ENCODE measurements at places on chromosomes 1 and 21.

DNA sequence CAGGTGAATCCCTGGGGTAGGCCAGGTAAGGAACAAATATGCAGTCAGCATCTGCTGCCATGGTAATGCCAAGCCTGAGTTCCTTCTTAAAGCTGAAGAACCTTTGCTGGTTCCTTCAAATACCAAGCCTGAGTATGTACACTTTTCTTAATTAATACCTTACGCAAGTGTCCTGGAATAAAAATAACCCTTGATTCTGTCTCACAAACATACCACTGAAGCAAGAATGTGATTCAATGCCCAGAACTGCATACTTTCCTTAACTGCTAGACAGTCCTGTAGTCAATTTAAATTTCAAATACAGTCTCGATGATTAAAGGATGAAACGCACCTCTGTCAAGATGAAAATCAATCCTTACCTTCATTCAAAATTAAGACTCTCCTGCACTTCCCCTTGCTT is 634.0 kb upstream of the CHRM3 start:
- DNase-seq: no peak

- no peak for DNase-seq
Observed at GRCh38 chr1:217322834-217323233, 308.1 kb downstream of the GPATCH2 start.

DNA sequence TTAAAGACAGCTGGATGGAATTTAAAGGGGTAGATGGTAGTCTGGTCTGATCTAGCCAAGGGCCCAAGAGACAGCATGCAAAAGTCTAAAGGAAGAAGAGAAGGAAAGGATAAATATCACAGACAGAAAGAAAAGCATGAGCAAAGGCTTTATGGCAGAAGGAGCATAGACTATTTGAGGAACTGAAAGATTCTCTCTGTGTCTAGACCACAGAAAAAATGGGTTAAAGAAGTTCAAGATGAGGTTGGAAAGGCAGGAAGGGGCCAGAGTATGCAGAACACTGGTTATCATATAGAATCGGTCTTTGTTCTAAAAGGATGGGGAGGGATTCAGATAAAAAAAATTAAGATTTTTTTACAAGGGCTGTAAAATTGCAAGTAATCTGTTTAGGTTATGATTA is 136.8 kb upstream of the SGIP1 start:
- no peak for DNase-seq

- no peak for DNase-seq
Observed at GRCh38 chr1:99365545-99365944, 101.3 kb downstream of the PLPPR4 start.

DNA sequence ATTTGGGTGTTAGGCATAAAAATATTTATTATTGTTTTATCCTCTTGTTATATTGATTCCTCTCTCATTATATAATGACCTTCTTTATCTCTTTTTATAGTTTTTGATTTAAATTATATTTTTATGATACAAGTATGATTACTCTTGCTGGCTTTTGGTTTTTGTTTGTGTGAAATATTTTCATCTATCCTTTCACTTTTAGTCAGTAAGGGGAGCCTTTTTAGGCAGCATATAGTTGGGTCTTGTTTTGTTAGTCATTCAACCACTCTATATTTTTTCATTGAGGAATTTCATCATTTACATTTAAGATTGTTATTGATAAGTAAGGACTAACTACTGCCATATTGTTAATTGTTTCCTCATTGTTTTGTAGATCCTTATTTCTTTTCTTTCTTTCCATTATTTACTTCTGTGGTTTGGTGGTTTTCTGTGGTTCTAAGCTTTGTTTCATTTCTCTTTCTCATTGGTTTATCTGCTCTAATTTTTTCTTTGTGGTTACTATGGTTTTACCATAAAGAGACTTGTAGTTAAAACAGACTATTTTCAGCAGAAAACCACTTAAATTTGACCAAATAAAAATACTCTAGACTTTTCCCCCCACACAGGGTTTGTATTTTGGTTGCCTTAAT is 593.1 kb downstream of the NUF2 start:
- DNase-seq: no peak

DNA sequence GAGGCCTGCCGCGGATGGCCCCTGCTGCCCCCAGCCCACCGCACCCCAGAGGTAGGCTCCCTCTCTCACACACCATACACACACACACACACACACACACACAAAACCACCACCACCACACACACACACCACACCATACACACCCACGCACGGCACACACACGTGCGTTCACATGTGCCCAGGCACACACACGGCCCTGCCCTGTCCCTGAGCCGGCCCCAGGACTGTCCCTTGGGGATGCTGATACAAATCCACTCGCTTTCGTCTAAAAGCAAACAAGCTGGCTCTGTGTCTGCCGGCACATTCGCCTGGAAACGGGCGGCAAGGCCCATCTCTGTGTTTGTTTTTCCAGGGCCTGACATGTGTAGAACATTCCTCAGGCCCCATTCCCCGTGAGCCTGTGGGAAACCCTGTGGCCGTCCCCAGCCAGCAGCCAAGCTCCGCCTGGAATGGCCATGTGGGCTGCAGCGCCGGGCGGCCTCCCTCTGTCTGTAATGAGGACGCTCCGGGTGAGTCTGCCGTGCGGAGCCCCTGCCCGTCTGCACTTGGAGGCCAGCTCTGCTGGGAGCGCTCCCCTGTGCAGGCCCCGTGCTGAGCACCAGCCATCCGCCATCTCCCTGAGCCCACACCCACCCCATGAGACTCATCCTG is 67.4 kb downstream of the DMRTB1 start:
- no peak for DNase-seq

DNA sequence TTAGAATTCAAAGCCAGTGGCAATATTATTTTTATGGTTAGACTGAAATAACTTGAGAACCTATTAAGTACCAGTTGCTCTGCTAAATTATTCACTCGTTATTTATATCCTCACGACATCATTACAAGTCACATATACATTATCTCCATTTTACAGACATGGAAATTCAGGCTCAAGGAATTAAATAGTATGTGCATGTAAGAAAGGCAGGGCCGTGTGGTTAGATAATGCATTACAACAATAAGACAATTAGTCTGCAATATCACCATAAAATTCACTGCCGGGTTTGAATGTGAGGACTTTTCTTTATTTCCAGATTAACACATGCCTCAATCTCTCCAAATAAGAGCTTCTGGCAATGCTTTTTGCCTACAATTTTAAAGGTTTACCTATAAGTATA is 523.4 kb downstream of the PTBP2 start:
- DNase-seq: no peak

- no peak for DNase-seq
Observed at GRCh38 chr1:10751160-10751559, 45.3 kb downstream of the CASZ1 start.

DNA sequence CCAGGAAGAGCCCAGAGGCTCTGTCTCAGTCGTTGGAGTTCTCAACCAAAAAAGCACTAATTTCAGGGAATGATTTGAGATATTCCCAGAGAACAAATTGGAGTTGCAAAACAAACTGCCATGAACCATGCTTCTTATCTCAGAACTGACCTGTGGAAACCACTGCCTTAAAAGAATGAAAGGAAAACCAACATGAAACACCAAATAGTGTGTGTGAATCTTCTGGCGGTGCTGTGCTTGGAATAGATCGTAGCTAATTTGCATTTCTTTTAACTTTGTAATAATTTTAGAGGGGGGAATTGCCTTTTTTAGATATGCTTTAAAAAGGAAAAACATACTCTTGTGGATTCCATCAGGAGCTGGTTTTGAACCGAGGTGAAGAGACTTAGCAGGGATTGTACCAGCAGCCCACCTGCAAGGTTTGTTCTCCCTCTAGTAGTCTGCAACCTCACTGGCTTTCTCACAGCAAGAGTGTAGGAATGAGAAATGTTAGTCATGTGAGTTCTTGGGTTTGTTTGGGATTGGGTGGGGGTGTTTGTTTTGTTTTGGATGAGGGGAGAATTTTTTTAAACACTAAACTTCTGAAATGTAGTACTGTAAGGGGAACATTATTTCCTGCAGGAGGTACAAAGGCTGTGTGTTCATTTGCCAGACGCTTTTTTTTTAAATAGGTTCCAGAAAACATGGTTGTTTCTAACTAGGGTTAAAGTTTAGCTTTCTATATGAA is 45.7 kb upstream of the ANGPTL1 start:
- DNase-seq: no peak

- DNase-seq: no peak
Observed at GRCh38 chr1:185393815-185394214, 76.8 kb upstream of the IVNS1ABP start.

- DNase-seq: no peak
Observed at GRCh38 chr1:247919952-247920351, at the start of gene OR2T8. Gene OR2T8 (plus strand): TSS chr1:247920252. CDS start chr1:247921018, 766 bp downstream.

- no peak for DNase-seq
Observed at GRCh38 chr1:115217150-115218033, 120.7 kb downstream of the NGF start.

- no peak for DNase-seq
Observed at GRCh38 chr1:106978477-106979322, 77.8 kb upstream of the PRMT6 start.

GRCh38 chr1:29655145-29655544 is 418.8 kb downstream of the PTPRU start:
- DNase-seq: no peak

- DNase-seq: no peak
Observed at GRCh38 chr21:31682620-31683019, 23.1 kb downstream of the SOD1 start.

DNA sequence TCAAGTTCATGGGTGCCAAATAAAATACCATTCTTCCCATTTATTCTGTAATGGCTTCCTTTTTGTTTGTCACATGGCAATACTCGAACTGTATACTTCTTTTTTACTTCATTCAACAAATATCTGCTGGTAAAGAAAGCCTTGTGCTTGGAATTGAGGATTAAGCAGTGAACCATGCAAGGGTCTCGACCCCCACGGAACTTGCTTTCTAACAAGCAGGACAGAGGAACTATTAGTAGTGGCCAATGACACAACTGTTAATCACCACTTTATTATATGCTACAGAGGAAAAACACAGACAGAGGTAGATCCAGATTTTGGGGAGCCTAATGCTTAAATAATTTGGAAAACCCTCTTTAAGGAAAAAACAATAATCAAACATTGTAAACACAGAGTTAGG is 542.2 kb downstream of the DPYD start:
- DNase-seq: no peak

DNA sequence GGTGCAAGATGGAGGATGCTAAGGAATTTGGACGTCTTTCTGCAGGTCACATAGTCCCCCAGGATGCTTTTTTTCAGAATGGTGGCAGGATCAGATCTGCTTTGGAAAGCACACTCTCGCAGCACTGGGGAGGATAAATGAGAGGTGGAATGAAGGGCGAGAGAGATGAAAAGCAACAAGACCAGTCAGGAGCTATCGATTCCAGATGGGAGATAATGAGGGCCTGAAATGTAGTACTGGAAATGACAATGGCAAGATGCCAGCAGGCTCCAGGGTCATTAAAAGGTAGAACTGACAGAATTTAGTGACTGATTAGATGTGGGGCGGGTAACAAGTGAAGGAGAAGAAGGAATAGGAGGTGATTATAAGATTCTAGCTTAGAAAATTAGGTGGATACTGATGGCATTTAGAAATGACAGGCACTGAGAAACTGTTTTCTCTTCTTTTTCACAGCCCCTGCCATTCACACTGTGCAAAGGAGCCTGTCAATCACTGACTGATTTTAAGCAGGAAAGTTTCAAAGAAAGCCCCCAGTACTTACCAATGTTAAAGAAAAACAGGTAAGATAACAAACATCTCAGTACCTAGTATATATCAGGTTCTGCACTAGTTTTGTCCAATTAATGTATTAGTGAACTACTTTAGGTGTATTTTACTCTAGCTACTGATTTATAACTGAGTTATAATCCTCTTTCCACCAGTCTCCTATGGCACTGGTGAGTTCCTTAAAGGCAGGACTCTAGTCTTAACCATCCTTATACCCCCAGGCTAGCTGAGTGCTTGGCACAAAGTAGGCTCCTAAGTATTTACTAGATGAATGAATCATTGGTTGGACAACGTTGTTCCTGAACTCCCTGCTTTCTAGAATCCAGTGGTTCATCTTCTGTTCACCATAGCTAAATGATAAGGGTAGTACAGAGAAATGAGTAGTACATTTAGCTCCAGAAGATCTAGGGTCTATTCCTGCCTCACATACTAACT is 9.2 kb downstream of the PIGM start:
- DNase-seq: no peak

DNA sequence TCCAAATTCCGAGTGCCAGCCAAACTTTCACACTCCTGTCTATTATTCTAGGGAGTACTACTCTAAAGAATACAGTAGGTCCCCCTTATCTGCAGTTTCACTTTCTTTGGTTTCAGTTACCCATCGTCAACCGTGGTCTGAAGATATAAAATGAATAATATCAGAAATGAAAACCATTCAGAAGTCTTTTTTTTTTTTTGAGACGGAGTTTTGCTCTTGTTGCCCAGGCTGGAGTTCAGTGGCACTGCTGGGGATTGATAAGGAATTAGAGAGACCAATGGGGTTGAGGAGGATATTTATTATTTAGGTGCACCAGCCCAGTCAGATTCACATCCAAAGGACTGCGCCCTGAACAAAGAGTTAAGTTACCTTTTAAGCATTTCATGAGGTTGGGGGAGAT is 52.9 kb upstream of the SRSF10 start:
- DNase-seq: no peak

DNA sequence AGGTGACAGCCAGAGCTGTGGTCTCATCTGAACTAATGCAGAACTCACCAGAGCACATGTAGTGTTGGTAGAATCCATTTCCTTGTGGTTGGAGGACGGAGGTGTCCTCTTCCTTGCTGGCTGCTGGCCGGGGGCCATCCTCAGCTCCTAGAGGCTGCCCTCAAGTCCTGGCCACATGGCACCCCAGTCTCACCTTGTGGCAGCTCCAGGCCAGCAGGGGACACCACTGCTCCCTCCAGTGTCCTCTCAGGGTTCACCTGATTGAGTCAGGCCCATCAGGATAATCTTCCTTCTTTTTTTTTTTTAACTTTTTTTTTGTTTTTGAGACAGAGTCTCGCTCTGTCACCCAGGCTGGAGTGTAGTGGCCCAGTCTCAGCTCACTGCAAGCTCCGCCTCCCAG is 2.9 kb downstream of the KCNE1 start:
- no peak for DNase-seq

- no peak for DNase-seq
Observed at GRCh38 chr1:224565611-224566406, 50.3 kb upstream of the CNIH3 start.

DNA sequence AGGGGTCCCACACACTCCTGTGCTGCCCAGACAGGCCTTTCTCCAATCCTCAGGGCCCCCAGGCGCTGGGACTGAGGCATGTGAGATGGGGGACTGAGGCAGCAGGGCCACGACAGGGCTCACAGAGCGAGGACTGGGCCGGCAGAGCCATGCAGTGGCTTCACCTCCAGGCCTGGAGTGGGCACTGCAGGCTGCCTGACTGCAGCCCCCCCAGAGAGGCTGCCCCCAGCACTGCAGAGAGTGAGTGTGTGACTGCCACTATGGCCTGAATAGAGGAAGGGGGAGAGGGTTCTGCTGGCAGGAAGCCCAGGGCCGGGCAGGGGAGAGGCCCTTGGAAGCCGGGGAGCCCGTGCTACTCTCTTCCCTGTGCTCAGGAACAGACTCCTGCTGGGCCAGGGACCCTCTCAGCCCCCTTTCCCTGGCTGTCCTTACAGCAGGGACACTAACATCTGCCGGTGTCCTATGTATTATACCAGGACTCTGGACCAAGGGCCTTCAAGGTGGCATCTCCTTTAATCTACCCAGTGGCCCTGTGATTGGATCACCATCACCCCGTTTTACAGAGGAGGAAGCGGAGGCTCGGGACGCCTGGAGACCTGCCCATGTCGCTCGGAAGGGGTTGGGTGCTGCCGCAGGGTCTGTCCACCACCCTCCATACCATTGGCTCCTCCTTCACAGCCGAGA is 20.2 kb upstream of the PLEKHG5 start:
- no peak for DNase-seq

- DNase-seq: no peak
Observed at GRCh38 chr1:100077531-100077930, 55.2 kb downstream of the SASS6 start.
